GM23248 (cell line): ENCODE measurements at places on chromosomes 2 and 18. TPM values are rescaled to one million over a fixed set of nuclear protein-coding genes. Genes with fewer than 3 reads are reported as not detected.

NAGK gene
- 65.8 and 86.4 TPM in 2 replicates for total RNA-seq

ADI1 gene
- 68.4 and 77.7 TPM in 2 replicates for total RNA-seq

LRRC30 gene
- not detected in 2 replicates for total RNA-seq

- peaks cover 8% of the 10 kb centered on the region; the same call in 1 of the 2 replicates for H3K4me1 ChIP-seq
- no peak overlapping the region for H3K4me3 ChIP-seq
- H3K36me3 ChIP-seq: no peaks in the 10 kb centered on the region
- no peak for DNase-seq
- H3K27ac ChIP-seq: no peak overlapping the region
Observed at GRCh38 chr18:35215026-35215425, 25.8 kb upstream of the ZNF397 start.

GRCh38 chr2:219886615-219887014 lies 259.2 kb downstream of the SLC4A3 start:
- H3K27me3 ChIP-seq: peaks cover 6% of the 10 kb centered on the region; the same call in 1 of the 2 replicates
- H3K27ac ChIP-seq: no peak overlapping the region
- H3K4me3 ChIP-seq: no peak overlapping the region
- no peaks in the 10 kb centered on the region for H3K4me1 ChIP-seq
- no peaks in the 10 kb centered on the region for H3K36me3 ChIP-seq

DNA sequence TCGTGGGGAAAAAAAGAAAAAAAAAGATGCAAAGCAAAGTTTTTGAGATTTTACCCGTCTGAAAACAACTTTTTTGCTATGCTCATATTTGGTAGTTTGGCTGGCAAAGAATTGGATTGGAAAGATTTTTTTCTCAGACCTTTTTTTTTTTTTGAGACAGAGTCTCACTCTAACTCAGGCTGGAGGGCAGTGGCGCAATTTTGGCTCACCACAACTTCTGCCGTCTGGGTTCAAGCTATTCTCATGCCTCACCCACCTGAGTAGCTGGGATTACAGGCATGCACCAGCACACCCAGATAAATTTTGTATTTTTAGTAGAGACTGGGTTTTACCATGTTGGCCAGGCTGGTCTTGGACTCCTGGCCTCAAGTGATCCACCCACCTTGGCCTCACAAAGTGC lies 56.3 kb upstream of the TANC1 start:
- no peak for DNase-seq
- no peaks in the 10 kb centered on the region for H3K27me3 ChIP-seq
- H3K27ac ChIP-seq: no peak overlapping the region
- no peaks in the 10 kb centered on the region for H3K36me3 ChIP-seq
- no peak overlapping the region for H3K4me3 ChIP-seq
- H3K4me1 ChIP-seq: 0 out of 2 replicates have a peak, but pooled peaks cover 9% of the 10 kb centered on the region

- H3K36me3 ChIP-seq: peaks cover 48% of the 10 kb centered on the region
- peaks cover 12% of the 10 kb centered on the region; the same call in 1 of the 2 replicates for H3K4me1 ChIP-seq
- DNase-seq: peak; percentile 67
Observed at GRCh38 chr18:58682429-58683069, 11.3 kb downstream of the MALT1 start.

DNA sequence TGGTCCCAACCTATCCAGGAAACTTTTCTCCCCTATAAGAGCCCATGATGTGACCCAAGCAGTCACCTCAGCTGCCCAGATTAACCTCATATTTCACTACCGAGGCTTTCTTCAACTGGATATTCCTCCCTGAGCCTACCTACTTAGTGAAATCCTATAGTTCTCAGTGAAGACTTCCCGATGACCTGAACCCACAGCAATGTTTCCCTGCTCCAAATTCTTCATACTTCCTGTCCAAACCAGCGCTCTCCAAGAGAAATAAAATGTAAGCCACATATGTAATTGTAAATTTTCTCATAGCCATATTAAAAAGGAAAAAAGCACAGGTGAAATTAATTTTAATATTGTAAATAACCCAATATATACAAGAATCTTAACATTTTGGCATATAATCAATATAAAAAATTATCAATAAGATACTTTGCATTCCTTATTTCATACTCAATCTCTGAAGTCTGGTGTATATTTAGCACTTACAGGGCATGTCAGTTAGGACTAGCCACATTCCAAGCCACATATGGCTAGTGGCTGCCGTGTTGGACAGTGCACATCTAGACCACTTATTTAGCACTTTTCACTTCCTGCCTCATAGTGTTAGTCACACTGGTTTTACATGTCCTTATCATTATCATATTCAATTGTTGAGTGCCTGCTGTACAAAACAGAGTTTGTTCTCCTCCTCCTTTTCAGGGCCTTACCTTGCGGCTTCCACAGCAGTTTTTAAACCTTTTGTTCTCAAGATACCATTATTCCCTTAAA lies 1.9 kb upstream of the STAT4 start:
- H3K4me3 ChIP-seq: no peak overlapping the region
- H3K27ac ChIP-seq: no peak overlapping the region
- DNase-seq: peak; percentile 69
- no peaks in the 10 kb centered on the region for H3K27me3 ChIP-seq
- H3K36me3 ChIP-seq: no peaks in the 10 kb centered on the region

SCLY gene
- 12.5 and 14.8 TPM in 2 replicates for total RNA-seq

DNA sequence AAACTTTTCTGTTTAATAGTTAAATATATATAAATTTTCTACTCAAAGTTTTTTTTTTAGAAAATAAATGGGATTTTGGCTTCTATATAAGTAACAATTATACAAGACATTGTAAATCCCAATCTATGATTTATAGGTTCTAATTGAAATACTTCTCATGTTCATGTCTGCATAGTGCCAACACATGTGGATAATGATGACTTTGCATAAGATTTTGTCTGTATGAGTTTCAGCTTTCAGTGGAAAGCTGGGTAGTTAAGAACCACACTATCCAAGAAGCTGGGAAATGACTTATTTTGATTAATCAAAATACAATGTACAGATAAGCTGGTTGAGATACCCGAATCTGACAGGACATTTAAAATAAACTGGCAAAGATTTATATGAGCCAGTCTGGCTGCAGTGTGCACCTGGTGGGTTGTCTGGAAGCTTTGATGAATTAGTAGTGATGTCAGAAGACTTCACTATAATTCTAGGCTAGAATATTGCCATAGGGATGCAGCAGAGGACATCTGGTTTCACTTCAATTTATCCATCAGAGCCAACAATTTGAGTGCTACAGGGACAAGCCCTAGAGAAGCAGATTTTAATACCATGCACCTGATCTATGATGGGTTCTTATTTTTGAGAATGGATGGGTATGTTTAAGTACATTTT lies 45.4 kb downstream of the EML6 start:
- H3K4me3 ChIP-seq: no peak overlapping the region
- H3K4me1 ChIP-seq: peaks cover 35% of the 10 kb centered on the region
- H3K27me3 ChIP-seq: no peaks in the 10 kb centered on the region
- no peak overlapping the region for H3K27ac ChIP-seq

UGT1A6 gene
- total RNA-seq: not detected in 2 replicates

PDCD1 gene
- total RNA-seq: not detected in 2 replicates

CCDC121 gene
- 1.6 and 3.4 TPM in 2 replicates for total RNA-seq

HYCC2 gene
- total RNA-seq: 5.7 and 12.0 TPM in 2 replicates

GRCh38 chr2:126822921-126823320 lies 75.8 kb upstream of the TEX51 start:
- H3K27me3 ChIP-seq: no peaks in the 10 kb centered on the region
- no peaks in the 10 kb centered on the region for H3K4me1 ChIP-seq
- no peak overlapping the region for H3K27ac ChIP-seq
- DNase-seq: no peak
- H3K36me3 ChIP-seq: no peaks in the 10 kb centered on the region

DNA sequence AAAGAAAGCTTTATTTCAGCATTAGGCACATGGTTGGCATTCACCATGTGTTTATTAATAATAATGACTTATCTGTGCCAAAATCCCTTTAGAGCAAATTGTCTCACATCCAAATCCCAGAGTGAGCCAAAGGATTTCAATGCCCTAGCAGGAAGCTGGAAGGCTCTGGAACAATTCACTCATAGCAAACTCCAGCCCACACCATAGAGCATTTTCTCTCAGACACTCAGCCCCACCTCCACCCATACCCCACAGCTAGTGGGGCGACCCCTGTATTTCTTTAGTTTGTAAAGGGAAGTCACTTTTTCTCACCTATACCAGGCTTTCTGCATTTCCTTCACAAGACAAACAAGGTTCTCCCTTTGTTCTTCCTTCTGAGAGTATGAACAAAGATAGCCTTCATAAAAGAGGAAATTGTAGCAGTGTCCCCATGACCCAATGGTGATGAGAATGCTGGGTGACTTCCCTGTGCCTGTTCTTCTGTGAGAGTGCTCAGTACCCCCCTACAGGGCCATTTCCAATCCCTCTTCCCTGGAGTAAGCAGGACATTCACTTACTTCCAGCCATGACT lies 100.1 kb upstream of the APCDD1 start:
- no peak overlapping the region for H3K4me3 ChIP-seq
- peak; percentile 36 for DNase-seq
- peaks cover 15% of the 10 kb centered on the region for H3K4me1 ChIP-seq
- no peaks in the 10 kb centered on the region for H3K27me3 ChIP-seq

SERPINB11 gene
- not detected in 2 replicates for total RNA-seq

- no peaks in the 10 kb centered on the region for H3K36me3 ChIP-seq
- no peaks in the 10 kb centered on the region for H3K4me1 ChIP-seq
- no peak overlapping the region for H3K4me3 ChIP-seq
- no peak overlapping the region for H3K27ac ChIP-seq
- peak; percentile 8 for DNase-seq
Observed at GRCh38 chr2:202848813-202849212, 22.8 kb downstream of the ICA1L start.

GRCh38 chr18:45482286-45482685 lies 133.0 kb upstream of the SLC14A2 start:
- H3K4me1 ChIP-seq: no peaks in the 10 kb centered on the region
- H3K36me3 ChIP-seq: no peaks in the 10 kb centered on the region
- H3K27ac ChIP-seq: no peak overlapping the region
- peak; percentile 5 for DNase-seq
- H3K4me3 ChIP-seq: no peak overlapping the region
- peaks cover 12% of the 10 kb centered on the region; the same call in 1 of the 2 replicates for H3K27me3 ChIP-seq

IL37 gene
- not detected in 2 replicates for total RNA-seq

CCDC141 gene
- total RNA-seq: not detected in 2 replicates

TDRD15 gene
- not detected in 2 replicates for total RNA-seq

DNA sequence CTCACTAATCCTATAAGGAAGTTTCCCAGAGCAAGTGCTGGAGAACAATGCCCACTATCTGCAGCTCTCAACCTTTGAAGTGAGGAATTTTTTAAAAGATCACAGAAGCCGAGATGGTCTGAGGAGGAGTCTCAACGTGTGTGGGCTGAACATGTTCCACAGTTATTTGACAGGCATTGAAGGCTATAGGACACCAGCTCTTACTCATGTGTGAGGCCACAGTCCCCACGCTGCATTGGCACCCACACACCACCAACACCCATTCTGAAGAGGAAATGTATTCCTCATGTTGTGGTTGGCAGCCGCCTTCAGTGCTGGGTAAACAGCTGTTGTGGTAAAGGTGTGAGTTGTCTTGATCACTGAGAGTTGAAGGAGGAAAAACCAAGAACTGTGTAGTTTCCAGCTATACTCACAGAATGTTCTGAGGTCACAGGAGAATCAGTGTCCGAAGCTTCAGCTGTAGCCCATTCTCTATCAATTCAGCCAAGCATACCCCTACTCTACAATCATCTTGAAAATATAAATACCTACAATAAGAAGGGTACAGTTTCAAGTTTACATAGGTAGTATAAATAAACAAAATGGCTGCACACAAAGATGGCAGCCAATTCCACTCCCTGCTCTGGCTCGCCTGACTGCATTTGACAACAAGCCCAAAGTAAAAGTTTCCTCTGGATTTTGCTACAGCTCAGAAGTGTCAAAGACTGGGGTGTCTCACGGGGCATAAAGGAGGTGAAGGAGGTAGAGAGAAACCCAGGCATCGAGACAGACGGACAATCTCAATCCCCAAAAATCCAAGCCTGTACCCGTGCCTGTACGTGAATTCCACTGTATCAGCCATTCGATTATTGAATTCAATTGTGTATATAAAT lies 12.1 kb downstream of the CD226 start:
- H3K4me3 ChIP-seq: no peak overlapping the region
- no peaks in the 10 kb centered on the region for H3K36me3 ChIP-seq
- H3K4me1 ChIP-seq: peaks cover 7% of the 10 kb centered on the region
- H3K27ac ChIP-seq: no peak overlapping the region
- peak; percentile 39 for DNase-seq

LRRTM1 gene
- not detected in 2 replicates for total RNA-seq

MOCOS gene
- 23.6 and 26.2 TPM in 2 replicates for total RNA-seq

DNA sequence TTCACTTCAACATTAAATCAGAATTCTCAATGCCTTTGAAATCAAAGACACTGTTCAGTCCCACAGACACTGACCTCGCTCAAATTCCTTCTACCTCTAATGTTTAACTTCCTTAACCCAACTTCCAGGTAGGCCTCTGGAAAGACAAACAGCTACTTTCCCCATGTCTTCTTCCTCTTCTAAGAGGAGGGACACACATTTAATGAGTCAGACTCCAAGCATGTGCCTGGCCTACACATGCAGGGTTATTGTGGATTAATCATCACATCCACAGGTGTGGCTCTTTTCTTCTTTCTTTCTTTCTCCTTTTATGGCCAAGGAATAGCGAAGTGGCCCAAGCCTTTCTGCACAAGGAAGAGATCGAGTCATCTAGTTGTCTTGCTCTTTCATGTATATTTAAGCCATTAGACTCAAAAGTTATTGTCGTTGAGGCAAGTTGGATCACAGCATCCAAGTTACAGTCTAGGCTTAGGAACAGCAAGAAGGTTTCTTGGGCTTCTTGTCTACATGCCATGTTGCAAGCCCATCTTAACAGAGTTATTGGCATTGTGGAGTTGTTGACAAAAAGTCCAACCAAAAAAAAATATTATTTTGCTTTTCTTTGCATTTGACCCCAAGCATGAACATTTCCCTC lies 387.8 kb downstream of the IRS1 start:
- no peak overlapping the region for H3K4me3 ChIP-seq
- DNase-seq: peak; percentile 42
- no peaks in the 10 kb centered on the region for H3K36me3 ChIP-seq
- no peaks in the 10 kb centered on the region for H3K27me3 ChIP-seq
- H3K27ac ChIP-seq: no peak overlapping the region

GTF3C2 gene
- total RNA-seq: 22.6 and 43.1 TPM in 2 replicates

- H3K27me3 ChIP-seq: no peaks in the 10 kb centered on the region
- DNase-seq: no peak
- H3K27ac ChIP-seq: no peak overlapping the region
Observed at GRCh38 chr2:54956111-54956627, 94.1 kb downstream of the RTN4 start.

DNA sequence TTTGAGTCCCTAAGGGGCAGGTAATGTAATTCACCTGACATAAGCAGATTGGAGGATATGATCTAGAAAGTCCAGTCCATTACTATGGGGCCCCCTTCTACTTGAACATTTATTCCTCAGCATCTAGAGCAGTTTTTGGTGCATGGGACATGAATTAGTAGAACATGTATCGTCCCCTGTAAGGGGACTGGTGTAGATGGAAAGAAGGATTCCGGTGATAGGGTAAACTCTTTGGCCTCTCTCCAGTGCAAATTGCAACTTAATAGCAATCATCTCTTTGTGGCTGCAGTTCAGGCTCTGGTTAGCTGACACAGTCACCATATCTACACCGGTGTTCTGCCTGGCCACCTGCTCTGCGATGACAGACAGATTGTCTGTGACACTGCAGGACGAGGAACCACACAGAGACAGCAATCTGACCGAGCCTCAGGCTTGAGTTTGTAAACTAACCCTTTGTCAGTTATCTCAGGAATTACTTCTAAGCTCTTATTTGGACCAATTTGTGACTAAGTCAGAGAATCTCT lies 6.4 kb upstream of the SLC8A1 start:
- H3K27me3 ChIP-seq: no peaks in the 10 kb centered on the region
- peaks cover 14% of the 10 kb centered on the region for H3K4me1 ChIP-seq
- H3K36me3 ChIP-seq: no peaks in the 10 kb centered on the region
- no peak for DNase-seq
- H3K27ac ChIP-seq: no peak overlapping the region
